ENCODE measurements at places on chromosomes 11 and 22.

GRCh38 chr22:37492428-37493344 lies 6.5 kb upstream of the MFNG start:
- DNase-seq, result peak; percentile 60

DNA sequence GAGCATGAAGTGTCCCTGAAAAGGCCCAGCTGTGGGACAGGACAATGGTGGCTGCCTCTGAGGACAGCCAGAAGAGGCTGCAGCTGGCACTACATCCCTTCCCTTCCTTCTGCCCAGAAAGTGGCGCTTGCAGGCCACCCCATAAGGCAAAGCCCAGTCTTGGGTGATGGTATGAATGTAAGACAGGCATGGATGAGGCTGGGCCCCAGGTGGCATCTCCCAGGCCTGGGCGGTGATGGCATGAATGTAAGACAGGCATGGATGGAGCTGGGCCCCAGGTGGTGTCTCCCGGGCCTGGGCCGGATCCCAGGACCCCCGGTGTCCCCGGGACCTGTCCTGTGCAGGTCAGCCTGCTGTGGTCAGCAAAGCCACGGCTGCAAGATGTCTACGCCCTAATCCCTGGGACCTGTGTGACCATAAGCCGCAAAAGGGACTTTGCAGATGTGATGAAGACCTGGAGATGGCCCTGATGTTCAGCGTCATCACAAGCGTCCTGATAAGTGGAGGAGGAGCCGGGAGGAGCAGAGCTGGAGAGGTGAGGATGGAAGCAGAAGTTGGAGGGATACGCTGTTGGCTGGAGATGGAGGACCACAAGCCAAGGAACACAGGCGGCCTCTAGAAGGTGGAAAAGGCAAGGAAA lies 181.1 kb downstream of the CTTN start:
- no peak for DNase-seq

- peak; percentile 36 for DNase-seq
Measured at GRCh38 chr11:8019314-8020243, 32.4 kb downstream of the EIF3F start.

- DNase-seq, result no peak
Measured at GRCh38 chr22:20182365-20182764, 31.5 kb upstream of the CCDC188 start.

DNA sequence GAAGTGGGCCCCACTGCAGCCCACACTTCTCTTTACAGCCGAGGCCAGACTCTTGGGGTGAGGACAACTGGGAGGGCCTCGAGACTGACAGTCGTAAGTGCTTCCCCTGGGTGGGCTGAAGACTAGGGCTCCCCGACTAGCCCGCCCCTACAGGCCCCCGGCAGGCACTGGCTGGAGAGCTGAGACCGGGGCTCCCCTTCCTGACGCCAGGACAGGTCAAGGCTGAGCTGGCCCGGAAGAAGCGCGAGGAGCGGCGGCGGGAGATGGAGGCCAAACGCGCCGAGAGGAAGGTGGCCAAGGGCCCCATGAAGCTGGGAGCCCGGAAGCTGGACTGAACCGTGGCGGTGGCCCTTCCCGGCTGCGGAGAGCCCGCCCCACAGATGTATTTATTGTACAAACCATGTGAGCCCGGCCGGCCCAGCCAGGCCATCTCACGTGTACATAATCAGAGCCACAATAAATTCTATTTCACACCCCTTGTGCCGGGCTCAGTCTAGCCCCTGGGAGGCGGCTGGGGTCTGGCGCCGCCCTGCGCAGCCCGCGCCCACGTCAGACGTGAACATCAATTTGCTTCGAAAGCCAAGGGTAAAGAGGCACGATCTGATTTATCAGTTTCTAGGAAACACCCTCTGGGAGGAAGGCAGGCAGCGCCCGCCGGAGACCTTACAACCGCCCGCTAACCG lies 13.5 kb downstream of the SCYL1 start:
- DNase-seq, result no peak
